ENCODE measurements at places on chromosomes 12 and 14.

- no peak for DNase-seq
Observed at GRCh38 chr12:46168426-46168825, 100.4 kb downstream of the SLC38A1 start.

- no peak for DNase-seq
Observed at GRCh38 chr14:33587791-33588190, 363.1 kb downstream of the EGLN3 start.

DNA sequence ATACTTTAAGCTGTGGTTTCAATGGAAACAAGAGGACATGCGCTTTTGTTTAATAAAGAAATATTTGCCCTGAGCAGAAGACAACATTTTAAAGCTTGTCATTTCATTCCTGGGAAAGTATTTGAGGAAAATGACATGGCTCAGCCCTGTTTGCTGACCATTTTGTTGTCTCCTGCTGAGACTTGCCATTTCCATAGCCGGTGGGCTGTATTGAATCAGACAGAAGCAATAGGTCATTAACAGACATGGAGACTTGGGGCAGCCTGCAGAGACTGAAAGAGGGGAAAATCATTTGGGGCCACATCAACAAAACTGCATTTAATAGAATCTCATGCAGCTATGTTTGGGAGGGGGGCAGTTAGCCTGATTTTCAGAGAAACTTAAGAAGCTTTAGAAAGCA is 443.0 kb downstream of the NPAS3 start:
- no peak for DNase-seq

GRCh38 chr12:2389079-2389790 is 336.4 kb downstream of the CACNA1C start:
- no peak for DNase-seq

GRCh38 chr14:61593330-61593729 is 102.0 kb upstream of the HIF1A start:
- DNase-seq, result no peak

DNA sequence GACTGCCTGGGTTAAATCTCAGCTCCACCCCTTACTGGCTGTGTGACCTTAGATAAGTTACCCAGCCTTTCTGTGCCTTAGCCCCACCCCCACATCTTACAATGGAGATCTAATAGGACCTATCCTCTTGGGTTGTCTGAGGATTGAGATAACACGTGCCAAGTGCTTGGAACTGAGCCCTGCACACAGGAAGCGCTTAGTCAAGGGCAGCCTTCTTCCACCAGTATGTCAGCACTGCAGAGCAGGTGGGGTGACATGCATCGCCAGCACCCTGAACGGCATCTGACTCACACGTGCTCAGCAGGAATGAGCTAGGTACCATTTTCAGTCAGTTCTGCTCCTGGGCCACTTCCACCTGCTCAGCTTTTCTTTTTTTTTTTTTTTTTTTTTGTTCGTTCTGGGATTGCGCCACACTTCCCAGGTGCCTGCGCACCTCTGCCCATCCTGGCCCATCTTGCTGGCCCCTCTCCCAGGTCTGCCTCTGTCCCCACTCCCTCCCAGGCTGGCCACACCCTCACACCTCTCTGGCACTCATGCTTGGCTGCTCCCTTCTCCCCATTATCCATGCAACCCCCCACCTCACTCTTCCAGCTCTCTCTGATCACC is 19.6 kb downstream of the LGMN start:
- no peak for DNase-seq

DNA sequence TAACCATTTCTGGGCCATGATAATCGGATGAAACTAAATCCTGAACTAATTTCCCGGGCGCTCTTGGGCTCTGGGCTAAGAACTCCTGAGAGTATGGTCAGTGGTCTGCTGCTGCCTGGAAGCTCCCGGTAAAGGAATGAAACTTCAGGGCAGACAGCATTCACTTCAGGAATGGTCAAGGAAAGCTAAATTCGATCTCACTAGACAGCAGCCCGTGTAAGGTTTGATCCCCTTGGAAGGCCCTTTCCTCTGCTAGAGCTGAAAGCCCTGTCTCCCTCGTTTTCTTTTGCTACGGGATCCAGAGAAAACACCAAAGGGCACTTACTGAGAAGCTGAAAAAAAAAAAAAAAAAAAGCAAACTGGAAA is 680 bp downstream of the ASB8 start:
- no peak for DNase-seq

GRCh38 chr12:105330931-105331804 is 677 bp downstream of the C12orf75 start:
- DNase-seq, result peak; percentile 36

DNA sequence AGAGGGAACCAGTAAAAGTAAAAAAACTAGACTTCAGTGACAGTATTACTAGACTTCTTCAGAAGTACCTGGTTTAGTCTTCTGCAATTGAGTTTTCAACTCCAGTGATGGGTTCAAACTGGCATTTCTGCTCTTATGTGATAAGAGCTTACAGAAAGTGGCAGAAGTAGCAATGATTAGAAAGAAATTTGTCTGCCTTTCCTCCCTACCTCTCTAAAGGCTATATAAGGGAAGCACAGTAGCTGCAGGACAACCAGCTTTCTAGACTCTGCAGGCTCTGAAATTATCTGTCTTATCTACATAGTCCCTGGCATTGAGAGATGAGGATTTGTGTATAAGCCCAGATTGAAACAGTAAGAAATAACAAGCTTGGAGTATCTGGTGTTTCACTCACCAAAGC is 107.5 kb downstream of the DAAM1 start:
- DNase-seq, result no peak

DNA sequence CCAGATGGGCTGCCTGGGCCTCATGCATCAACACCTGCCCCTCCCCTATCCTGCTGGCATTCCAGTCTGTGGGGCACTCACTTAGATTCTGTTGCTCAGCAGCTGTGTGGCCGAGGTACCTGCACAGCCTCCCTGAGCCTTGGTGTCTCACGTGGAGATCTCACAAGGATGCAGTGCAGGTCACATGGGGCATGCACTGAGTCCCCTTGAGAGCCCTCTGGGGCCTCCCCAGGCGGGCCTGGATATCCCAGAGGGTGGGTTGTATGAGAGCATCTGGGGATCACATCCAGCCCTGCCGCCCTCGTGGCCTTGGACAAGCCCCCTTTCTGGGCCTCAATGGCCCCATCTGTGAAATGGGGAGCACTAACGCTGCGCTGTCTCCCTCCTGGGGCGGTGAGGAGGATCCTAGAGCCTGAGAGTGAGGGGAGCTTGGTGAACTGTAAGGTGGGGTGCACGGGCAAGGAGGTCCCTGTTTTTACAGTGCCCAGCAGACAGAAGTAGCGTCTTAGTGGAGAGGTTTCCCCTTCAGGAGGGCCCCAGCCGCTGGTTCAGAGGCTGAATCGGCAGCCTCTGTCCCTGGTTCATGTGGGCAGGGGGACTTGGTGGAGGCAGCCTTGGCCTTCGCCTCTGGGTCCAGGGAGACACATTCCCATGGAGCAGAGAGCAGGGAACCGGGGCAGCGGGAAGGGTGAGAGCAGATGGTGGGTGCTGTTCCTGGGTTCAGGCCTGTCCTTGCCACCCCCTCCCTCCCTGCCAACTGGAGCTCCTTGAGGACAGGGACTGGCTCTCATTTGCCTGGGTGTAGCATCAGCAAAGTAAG is 791 bp upstream of the SLC25A47 start:
- no peak for DNase-seq

GRCh38 chr14:37452323-37452722 is 142.7 kb downstream of the FOXA1 start:
- no peak for DNase-seq

GRCh38 chr14:77183896-77184295 is 2.3 kb downstream of the TMEM63C start:
- no peak for DNase-seq

DNA sequence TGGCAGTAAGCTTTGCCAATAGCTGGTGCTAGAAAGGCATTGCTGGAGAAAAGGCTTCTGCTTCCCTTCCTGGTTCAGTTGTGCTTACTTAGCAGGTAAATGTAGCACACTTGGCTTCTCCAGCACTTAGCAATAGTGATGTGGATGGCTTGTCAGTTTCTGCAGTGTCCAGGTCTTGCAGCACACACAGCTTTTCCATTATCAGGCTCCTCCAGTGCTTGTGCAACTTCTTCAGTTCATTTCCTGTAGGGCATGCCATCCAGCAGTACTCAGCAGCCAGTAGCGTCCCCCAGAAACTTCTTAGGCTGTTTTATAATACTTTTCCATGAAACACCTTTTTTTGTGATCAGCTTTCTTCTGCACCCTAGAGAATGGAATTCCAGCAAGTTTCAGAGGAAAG is 154.6 kb downstream of the SLC6A15 start:
- DNase-seq, result no peak

- DNase-seq, result no peak
Observed at GRCh38 chr12:103626498-103626897, 39.4 kb downstream of the STAB2 start.

- no peak for DNase-seq
Observed at GRCh38 chr12:80056845-80057244, 42.5 kb upstream of the OTOGL start.

DNA sequence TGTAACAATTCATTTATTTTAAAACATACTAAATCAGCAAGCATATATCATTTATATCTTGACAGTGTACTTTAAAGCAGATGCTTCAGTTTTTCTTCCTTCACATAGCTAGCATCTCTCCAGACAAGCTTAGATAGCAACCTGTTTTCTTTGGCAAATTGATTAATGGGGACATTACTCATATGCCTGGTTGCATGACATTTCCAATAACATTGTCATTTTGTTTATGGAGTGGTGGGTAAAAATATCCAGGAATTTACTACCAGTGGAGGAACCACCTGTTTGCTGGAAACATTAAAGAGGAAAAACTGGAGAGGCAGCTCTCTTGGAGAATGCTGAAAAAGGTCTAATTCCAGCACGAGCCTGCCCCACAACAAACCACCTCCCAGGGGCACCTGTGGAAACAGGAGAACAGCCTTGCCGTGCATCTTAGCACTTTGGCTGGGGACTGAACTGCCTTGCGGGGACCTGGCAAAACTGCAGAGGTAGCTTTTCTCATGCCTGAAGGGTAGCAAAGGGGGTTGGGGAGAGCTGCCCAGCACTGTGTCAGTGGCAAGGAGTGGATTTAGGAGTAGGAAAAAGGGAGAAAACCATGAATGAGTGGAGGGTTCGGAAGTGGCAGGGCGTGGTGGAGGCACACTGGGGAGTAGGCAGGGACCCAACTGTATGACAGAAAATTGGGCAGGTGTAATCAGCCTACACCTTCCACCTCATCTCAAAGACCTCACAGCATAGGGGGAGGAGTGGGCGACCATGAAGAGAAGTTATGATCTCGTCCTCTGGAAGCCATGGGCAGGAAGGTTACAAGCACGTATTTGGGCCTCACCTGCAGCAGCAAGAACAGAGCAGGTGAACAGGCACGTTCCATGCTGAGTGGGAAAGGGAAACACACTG is 11.7 kb upstream of the CREBL2 start:
- no peak for DNase-seq

DNA sequence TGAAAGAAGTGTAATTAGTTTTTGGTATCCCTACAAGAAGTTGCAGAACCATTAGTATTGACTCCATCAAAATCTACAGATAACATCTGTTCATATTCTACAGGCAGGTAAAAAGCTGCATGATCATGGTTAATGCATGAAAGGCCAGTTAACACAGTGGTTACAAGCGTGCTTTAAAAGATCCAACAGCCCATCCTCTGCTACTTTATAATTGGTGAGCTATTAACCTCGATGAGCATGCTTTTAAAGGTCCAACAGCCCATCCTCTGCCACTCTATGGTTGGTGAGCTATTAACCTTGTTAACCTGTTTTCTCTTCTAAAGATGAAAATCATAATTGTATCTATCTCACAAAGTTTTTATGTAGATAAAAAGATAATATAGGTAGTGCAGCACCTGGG is 289.3 kb downstream of the DUSP6 start:
- no peak for DNase-seq

DNA sequence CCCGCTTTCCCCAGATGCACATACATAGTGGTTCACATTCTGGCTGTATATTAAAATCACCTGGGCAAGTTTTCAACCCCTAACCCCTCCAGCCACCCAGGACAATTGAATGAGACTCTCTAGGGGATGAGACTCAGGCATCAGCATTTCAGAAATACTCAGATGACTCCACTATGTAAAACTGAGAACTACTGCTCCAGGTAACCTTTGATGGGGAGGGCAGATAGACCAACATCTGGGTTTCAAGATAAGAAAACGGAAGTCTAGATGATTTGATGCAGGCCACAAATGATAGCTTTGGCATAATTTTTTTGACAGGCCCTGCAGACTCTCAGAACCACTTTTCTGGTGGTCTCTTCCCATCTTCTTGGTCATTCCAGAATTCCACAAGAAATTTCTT is 341.1 kb downstream of the EMP1 start:
- DNase-seq, result no peak

DNA sequence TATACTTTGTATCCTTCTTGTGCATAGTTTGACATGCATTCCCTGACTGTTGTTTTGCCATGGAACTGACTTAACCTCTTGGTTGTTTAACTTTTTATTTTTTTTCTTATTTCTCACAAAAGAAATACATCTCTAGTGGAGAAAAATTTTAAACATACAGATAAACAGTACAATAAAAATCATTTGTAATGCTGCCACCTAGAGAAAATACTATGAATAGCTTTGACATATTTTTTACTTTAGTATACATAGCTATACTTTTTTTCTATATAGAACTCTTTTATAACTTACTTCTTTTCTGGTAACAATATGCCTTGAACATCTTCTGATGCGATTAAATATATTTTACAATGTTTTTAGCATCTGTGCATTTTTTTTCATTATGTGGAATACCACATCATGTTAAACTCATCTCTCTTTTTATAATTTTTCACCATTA is 184.5 kb downstream of the AKAP6 start:
- no peak for DNase-seq

GRCh38 chr12:98908866-98909265 is 263.8 kb downstream of the APAF1 start:
- no peak for DNase-seq

DNA sequence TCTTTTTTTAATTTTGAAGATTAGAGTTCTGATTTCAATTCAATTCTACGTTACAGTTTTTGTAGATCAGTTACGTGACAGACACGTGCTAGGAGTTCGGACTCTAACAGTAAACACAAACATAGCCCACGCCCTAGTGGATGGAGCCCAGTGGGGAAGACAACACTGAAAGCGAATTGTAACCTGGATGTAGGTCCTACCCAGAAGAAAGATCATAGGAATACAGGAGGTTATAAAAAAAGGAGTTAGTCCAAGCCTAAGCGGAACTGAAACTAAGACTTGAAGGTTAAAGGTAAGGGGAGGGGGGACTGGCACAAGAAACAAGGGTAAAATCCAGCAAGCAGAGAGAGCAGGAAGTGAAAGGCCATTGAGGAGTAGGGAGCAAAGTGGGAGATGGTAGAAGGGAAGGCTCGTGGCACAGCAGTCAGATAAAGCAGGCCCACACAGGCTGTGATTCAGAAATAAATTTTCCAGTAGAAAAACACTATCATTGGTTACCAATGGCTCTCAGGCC is 15.7 kb upstream of the CRY1 start:
- no peak for DNase-seq
